Type B pancreatic cell (in vitro differentiated cells): ENCODE measurements at places on chromosomes 13 and 19.

GRCh38 chr19:8596168-8596567 lies 14.3 kb downstream of the ADAMTS10 start:
- no peak for DNase-seq

DNA sequence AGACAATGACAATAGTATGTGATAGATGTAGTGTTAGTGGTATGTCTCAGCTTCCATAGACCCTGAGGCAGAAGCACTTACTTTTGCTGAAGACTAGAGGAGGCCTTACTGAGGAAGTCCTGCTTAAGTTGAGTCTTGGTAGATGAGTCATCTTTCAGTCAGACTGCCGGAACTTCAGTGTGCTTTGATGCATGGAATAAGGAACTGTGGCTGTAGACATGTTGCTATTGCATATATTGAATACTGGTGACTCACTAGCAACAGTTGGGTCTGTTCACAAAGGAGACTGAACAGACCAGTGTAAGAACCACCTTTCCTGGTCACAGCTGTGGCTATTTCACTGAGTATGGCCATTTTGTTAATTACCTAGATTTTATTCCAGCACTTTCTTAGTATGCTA lies 1000.6 kb downstream of the OLFM4 start:
- no peak for DNase-seq

DNA sequence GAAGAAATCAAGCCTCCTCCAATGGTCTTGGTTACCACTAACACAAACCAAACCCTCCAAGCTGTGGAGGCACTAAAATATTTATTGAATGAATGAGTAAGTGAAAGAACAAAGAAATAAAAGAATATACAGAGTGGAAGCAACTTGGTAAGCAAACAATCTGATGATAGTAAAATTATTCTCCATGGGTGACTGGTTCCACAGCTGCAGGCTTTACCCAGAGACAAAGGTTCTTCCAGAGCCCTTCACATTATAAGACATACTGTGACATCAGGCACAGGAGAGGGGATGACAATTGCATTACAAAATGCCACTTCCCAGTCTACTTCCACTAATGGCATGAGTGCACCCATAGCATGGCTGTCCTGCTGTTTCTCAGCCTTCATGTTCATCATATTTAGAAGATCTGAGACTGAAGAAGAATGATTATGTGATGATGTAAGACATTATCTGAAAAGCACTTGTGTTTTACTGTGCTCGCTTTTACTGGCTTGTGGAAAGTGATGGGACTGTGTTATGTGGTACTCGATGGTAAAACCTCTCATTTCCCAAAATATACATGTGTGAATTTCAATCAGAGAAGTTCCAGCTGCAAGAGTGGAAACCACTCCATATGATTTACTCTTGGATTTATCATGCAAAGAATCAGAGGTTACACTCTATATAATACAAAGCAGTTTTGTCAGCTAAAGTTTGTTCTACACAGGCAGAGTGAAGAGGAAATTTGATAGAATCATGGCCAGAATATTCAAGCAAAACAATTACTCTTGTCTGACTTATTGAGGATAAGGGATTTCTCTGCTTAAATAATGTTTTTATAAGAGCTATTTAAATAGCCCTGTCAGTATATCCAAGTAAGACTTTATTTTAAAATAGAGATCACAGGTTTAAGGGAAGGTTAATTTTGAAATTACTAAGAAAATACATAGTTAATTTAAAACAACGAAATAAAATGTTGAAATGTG lies 220.2 kb upstream of the NBEA start:
- DNase-seq: no peak

DNA sequence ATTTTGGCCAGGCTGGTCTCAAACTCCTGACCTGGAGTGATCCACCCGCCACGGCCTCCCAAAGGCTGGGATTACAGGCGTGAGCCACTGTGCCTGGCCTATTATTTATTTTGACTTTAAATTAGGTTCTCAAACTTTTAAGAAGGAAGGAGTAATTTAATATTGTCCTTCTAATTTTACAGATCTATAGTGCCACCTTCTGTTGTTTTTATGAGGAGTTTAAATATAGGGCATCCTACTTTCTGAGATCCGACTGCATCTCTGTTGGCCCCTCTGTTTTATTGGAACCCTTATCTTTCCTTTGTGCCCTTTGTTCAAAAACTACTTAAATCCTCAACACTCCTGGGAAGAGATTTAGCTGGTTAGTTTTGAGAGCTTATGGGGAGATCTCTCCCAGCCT lies 25.4 kb upstream of the ZMYM5 start:
- no peak for DNase-seq

GRCh38 chr19:9171393-9171991 lies 7.3 kb upstream of the OR7D2 start:
- no peak for DNase-seq

DNA sequence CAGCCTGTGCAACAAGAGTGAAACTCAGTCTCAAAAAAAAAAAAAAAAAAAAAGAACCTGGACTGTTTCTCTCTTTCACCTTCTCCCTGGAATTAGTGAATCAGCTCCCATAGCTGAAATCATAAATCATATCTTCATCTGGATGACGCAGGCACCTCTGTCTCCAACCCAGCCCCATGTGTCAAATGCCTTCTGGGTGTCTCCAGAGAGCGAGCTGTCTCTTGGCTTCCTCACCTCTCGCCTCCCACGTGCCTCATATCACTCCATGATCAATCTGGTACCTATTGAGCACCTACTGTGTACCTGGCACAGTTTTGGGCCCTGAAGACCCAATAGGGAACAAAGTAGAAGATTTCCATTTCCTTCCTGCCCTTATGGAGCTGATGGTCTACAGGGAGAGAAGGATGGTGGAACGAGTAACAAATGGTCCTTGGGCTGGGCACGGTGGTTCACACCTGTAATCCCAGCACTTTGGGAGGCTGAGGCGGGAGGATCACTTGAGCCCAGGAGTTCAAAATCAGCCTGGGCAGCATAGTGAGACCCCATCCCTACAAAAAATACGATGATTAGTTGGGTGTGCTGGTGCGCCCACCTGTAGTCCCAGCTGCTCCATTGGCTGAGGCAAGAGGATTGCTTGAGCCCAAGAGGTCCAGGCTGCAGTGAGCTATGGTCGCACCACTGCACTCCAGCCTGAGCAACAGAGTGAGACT lies 2.5 kb downstream of the HSD11B1L start:
- no peak for DNase-seq

- peak; percentile 89 for DNase-seq
Observed at GRCh38 chr19:17605761-17606589, 50.5 kb downstream of the COLGALT1 start.

DNA sequence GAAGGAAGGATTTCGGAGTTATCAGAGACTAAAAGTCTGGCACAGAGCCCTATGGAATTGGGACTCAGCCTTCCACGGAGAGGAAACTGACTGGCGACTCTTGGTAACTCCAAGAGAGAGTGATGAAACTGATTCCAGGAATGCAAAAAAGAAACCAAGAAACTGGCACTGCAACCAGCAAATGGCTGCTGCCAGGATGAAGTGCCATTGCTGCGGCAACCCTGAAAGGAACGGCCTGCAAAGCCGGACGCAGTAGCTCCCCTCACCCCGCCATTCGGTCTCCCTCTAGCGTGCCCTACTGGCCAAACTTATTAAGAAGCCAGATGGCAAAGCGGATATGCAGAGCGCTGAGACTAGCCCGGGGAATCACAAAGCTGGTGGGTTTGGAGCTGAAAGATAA lies 236.0 kb downstream of the PCDH9 start:
- peak; percentile 70 for DNase-seq

DNA sequence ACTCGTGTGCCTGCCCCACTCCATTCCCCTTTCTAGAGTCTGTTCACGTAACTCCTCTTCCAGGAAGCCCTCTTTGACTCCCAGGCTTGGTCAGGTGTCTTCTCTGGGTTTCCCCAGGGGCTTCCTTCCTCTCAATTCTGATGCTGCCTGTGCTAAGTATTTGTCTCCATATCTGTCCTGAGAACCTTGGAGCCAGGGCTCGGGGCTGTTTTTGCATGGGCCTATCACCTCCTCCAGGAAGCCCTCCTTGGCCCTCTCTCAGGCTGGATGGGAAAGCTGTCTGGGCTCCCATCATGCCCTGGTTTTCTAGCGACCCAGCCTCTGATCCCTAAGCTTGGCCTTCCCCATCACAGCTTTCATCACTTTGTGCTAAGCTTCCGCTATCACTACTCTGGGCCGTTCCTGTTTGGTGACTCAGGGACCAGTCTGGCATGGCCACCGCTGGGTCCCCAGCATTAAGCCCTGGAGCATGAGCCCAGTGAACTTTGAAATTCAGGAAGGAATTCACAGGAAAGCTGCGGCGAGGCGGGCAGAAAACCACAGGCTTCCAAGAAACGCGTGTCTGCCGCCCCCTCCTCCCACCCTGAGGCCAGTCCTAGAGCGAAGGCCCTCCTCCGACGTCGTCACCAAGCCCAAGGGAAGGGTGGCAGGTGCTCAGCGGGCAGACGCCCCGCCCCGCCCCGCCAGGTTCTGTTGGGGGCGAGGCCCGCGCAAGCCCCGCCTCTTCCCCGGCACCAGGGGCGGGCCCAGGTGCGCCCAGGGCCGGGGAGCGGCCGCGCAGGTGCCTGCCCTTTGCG lies 486 bp upstream of the SPINT2 start:
- DNase-seq: no peak

- DNase-seq: no peak
Observed at GRCh38 chr13:75445717-75446499, 36.1 kb downstream of the TBC1D4 start.

- DNase-seq: no peak
Observed at GRCh38 chr13:66077132-66077689, 1152.9 kb downstream of the PCDH9 start.

- DNase-seq: no peak
Observed at GRCh38 chr13:23506807-23507291, 63.4 kb upstream of the TNFRSF19 start.

DNA sequence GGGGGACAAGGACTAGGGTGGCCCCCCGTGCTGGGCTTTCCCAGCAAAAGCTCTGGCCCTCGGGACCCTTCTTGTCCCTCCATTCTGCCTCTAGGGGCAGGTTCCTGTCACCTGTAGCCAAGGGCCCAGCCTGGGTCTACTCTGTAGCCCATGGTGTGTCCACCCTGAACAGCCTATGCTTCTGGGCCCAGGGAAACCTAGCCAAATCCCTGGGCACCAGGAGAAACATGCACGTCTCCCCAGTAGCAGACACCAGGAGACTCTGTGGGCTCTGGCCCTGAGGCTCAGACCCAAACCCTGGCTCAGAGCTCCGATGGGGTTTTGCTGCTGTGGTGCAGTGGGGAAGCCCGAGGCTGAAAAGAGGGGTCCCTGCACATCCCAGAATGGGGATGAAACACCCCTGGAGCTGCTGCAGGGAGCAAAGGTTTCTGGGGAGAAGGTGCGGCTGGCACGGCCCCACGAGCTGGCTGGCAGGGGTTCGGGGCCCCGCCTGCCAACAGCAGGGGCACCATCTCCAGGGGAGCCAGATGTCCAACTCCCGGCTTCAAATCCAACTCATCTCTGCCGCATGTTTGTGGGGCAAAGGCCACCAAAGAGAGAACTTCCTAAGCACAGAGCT lies 18.2 kb downstream of the CEBPG start:
- DNase-seq: no peak

- DNase-seq: no peak
Observed at GRCh38 chr13:53343361-53343744, 314.7 kb downstream of the OLFM4 start.

- DNase-seq: no peak
Observed at GRCh38 chr13:38381890-38382289, 32.2 kb downstream of the UFM1 start.

DNA sequence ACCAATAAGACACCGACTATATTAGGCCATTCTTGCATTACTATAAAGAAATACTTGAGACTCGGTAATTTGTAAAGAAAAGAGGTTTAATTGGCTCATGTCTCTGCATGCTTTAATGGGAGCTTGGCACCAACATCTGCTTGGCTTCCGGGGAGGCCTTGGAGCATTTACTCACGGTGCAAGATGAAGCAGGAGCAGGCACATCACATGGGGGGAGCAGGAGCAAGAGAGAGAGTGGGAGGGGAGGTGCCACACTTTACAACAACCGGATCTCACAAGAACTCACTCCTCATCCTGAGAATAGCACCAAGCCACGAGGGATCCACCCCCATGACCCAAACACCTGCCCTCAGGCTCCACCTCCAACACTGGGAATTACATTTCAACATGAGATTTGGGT lies 224.8 kb downstream of the KLF5 start:
- DNase-seq: no peak

DNA sequence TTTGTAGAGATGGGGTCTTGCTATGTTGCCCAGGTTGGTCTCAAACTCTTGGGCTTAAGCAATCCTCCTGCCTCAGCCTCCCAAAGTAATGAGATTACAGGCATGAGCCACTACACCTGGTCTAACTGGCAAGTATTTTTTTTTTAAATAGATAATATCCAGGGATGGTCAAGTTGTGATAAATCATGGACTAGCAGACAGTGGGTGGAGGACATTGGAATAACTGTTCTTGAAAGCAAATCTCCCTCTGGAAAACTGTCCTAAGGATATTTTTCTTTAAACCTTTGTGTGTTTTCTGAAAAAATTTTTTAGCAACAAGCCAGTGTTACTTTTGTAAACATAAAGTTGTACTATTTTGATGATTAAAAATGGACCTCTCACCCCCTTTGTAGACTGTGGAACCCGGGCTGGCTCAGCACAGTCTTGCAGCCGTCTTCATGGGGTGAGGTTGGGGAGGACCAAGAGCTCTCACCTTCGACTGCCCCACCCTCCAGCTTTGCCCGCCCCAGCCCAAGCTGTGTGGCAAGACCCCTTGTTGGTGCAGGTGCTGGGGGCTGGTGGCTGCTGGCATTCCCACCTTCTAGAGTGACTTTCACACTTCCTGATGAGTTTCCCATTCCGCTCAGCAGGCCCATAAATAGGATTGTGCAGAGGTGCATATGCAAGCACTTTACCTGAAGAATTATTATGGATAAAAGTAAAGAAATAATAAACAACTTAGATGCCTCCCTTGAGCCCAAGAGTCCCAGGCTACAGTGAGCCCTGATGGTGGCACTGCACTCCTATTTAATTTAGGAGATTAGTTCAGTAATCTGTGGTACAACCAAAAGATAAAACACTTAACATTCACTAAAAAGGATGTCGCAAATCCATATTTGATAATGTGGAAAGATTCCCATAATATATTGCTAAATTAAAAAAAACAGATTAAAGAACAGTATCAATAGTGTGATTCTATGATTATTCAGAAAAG lies 107.3 kb downstream of the GADD45B start:
- DNase-seq: no peak

GRCh38 chr13:43085545-43085944 lies 62.2 kb downstream of the DNAJC15 start:
- no peak for DNase-seq

- DNase-seq: no peak
Observed at GRCh38 chr13:85694992-85695391, 104.2 kb downstream of the SLITRK6 start.

DNA sequence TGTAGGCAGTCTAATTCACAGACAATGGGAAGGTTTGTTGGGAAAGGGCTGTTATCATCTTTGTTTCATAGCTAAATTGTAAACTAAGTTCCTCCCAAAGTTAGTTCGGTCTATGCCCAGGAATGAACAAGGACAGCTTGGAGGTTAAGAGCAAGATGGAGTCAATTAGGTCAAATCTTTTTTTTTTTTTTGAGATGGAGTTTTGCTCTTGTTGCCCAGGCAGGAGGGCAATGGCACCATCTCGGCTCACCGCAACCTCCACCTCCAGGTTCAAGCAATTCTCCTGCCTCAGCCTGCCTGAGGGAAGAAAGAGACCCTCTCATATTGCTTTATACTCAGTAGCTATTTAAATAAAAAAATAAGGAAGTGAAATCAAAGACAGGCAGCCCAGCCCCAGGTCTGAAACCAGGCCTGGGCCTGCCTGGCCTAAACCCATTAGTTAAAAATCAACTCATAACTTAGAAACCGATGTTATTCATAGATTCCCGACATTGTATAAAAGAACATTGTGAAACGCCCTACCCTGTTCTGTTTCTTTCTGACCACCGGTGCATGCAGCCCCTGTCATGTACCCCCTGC lies 297.4 kb upstream of the SGCG start:
- DNase-seq: no peak
